ENCODE measurements at places on chromosomes 5 and 9.

- no peak for DNase-seq
These were observed 147.5 kb upstream of the RUSC2 start for GRCh38 chr9:35342221-35342958.

DNA sequence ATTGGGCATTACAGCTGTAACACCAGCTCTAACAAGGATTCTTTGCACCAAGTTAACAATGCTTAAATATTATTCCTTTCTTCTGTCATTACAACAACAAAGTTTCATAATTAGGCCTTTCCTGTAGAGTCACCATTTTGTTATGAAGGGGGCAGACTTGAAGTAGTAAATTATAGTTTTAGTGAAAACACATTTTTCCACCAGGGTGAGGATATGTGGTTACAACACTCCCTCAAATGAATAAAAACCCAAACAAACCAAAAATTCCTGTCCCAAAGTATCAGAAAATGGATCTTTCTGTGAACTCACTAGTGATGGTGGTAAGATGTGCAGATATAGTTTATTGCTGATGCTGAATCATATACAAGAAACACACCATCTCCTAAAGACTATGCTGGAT lies 250.5 kb upstream of the TUT7 start:
- no peak for DNase-seq

GRCh38 chr9:36148311-36149051 lies 11.9 kb downstream of the GLIPR2 start:
- peak; percentile 27 for DNase-seq

DNA sequence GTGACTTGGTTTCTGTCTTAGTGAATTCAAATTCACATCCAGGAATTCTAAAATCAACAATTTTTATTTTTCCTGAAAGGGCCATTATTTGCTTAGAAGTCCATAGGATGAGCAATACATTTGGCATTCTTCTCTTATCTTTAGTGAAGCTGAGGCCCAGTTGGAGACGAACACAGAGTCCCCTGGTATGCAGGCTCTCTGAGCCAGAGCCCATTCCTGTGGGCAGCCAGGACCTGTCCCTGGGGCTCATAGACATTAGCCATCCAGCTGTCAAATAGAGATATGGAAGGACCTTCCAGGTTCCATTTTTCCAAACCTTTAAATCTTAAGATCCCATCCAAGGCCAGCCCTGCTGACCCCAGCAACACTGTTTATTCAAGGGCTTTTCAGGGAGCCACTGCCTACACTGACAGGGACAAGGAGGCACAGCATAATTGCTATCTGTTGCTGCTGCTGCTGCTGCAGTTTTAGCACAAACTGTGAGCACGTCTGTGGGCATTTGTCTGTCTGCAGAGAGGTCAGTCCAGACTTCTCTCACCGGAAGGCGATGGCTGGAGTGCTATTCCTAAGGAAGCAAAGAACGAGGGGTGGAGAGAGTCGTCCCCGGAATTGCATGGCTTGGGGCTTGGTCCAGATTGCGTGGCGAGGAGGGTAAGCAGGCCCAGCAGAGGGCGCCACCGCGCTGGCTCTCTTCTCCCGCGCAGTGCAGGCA lies 639.0 kb downstream of the CCDC171 start:
- DNase-seq = no peak

GRCh38 chr5:145704724-145705123 lies 130.4 kb downstream of the PRELID2 start:
- DNase-seq = no peak

- DNase-seq = no peak
These were observed 74.5 kb upstream of the PALM2AKAP2 start for GRCh38 chr9:109705515-109705914.

DNA sequence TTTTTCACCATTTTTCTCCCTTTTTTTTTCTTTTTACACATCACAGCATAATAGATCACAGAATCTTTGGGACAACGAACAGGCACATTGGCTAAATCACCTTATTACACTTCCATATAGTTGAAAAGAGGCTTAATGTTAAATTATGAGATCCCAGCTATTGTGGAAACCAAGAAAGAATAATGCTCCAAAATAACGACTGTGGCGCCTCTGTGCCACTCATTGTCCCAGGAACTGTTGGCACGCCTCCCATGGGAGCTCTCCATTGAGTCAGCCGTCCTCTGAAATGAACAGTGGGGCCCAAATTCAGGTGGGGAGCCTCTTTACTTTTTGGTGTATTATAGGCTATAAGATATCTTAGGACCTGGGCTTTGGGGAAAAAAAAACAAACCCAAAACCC lies 82.2 kb upstream of the NFIB start:
- DNase-seq = no peak

DNA sequence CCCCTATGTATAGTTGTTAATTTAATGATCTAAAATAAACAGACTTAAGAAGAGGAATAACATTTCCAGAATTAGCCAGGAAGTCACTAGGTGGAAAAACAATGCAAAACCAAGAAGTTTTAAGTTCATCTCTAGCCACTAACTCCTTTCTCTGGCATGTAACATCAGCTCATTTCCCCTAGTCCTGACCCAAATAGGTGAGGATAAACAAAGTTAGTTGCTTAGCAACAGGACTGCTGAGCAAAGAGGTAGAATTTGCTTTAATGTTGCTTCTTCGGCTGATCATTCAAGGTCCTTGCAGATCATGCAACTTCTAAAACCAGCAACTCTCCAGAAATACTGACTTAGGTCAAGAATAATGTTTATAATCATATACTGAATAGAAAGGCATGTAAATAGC lies 675.8 kb downstream of the CETN3 start:
- DNase-seq = no peak

DNA sequence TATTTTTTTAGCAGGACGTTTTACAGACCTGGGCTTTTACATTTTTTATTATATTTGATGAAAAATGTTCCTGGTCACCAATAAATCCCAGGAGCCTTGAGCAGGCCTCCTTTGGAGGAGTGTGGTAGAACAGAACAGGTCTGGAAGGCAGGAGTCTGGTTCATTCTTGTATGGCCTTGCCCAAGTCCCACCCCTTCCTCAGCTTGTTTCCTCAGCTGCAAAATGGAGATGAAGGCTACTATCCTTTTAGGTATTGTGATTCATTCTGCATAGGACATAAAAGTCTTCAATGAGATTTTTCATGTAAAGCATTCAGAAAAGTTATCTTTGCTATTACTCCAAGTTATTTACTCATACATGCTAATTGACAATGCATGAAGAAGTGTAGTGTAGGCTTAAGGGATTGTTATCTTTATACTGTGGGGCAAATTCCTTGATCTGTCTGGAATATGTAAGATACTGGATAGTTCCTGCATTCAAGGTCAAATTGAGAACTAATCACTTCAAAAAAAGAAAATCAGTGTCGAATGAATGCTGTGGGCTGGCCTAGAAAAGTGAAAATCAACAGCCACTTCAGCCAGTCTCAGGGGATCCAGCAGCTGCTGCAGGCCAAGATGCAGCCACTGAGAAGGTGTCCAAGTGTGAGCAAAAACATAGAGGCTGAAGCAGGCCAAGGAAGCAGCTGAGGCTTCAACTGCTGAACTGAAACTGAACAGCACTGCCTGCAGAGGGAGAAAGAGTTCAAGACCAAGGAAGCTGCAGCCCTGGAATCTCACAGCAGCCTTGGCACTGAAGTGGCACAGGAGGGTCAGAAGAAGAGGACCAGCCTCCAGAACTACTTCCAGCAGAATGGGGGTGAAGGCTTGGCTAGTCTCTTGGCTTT lies 15.5 kb upstream of the SLC36A3 start:
- DNase-seq = no peak

DNA sequence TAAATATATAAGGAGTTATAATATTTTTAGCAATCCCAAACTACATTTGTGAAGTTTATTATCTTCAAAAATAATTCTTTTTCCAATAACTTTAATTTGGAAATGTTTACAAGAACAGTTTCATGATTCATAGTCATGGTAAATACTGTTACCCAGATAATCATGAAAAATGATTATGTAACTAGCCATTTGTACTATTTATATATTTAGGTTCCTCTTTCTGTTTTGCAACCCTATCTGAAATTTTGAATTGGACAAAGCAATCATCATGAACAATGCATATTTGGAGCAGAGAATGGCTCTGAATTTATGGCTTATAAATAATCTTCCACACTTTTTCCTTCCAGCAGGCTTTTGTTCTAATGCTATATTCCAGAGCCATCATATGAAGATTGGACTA lies 499.7 kb downstream of the SLCO4C1 start:
- no peak for DNase-seq

GRCh38 chr9:117242082-117242481 lies 172.8 kb downstream of the ASTN2 start:
- no peak for DNase-seq

DNA sequence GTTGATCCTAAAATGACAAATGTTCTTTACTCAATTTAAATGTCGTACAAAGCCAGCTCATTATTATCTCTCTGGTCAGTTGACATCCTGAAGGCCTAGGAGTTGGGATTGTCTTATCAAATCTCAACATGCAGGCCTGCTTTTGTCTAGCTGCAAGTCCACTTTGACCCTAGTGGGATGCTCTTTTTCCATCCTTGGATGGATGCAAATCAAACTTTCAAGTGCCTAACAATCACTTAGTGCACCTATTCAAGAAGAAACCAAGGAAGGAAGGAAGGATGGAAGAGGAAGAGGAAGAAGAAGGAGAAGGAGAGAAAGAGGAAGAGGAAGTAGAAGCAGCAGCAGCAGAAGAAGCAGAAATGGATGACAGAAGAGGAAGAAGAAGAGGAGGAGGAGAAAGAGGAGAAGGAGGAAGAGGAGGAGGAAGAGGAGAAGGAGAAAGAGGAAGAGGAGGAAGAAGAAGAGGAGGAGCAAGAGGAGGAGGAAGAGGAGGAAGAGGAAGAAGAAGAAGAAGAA lies 109.6 kb downstream of the PIK3R1 start:
- DNase-seq = no peak

Measured in effector CD8-positive, alpha-beta T cell (primary cell).